ENCODE measurements at places on chromosomes 6 and 20.

- DNase-seq, result no peak
Observed at GRCh38 chr6:38599261-38599660, 40.5 kb downstream of the BTBD9 start.

GRCh38 chr20:62734326-62734725 lies 25.7 kb downstream of the NTSR1 start:
- no peak for DNase-seq

- DNase-seq, result no peak
Observed at GRCh38 chr6:79702691-79703090, 71.6 kb downstream of the SH3BGRL2 start.

DNA sequence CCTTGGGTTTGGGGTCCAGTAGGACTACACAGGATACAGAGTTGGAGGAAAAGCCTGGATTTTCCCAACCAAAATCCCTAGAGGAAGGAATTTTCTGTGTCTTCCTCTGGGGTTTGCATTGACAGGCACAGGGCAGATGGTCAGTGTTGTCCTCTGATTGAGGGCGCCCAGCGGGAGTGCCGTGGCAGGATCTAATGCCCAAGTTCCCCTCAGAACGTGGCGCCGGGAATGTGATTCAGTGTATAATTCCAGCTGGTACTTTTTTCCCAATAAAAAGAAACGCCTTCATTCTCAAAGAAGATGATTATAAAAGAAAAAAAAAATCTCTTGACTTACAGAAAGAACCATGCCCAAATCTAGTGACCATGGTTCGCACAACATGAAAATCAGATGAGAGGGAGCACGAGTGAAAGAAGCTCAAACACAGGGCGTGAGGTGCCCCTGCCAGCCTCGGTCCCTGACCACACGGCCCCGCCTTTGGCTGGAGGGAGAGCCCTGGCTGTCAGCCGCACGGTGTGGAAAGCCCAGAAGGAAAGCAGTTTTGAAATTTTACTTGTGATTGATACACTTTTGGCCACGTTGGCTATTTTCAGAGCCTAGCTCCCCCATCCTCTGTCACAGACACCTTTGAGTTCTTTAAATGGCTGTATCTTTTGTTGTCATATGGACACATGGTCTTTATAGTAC lies 31.6 kb downstream of the VEGFA start:
- DNase-seq, result no peak

DNA sequence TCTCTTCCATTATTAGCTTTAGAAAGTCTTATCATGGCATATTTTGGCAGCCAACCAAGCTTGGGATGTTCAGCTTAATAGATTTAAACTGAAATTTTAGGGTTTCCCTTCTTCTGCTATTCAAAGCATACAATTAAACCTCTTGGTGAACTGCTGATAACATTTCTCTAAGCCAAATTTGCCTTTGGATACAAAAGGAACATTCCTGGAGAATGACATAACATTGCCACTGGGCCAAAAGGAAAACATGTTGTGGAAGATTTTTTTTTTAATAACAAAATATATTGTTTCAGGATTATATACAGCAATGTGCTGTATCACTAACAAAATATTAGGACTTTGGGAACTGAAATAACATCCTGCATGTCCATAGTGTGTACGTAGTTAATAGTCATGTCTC lies 215.1 kb upstream of the TBX18 start:
- DNase-seq, result no peak

DNA sequence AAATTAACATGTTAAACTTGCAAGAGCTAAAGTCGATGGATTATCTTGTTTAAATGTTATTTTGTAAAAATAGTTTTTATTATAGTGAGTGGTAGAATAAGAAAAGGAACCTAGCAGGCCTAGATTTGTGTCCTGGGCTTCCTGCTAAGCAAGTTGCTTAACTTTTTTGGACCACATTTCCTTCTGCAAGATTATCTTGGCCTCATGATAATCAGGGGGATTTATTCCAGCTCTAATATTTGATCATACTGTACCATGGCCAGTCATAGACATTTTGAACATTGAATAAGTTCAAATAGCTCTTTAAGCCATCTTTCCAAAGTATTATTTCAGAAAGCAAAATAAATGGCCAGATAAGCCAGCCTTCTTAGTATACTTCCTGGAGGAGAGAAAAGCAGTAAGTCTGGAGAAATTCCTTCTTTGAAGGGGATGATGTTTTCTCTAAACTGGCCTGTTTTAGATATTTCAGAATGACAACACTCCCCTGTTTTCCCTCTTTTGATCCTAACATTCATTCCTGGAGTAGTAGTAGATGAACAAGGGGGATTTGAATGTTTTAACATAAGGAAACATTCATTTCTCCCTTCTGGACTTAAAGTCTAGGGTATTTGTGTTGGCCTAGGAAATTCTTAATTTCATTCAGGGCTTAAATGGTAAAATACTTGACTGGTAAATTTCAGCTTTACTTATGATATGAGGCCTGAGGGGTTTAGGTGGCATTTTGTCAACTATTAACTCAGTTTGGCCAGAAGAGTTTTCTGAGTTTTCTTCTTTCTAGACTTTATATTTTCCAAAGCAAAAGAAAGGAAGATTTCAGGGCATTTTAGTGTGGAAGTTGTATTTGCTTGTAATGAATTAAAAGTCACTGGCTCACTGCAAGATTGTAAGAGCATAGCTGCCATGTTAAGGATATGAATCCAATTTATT lies 108.8 kb upstream of the SCGN start:
- no peak for DNase-seq

GRCh38 chr6:36377594-36377993 lies 9.9 kb downstream of the ETV7 start:
- no peak for DNase-seq

DNA sequence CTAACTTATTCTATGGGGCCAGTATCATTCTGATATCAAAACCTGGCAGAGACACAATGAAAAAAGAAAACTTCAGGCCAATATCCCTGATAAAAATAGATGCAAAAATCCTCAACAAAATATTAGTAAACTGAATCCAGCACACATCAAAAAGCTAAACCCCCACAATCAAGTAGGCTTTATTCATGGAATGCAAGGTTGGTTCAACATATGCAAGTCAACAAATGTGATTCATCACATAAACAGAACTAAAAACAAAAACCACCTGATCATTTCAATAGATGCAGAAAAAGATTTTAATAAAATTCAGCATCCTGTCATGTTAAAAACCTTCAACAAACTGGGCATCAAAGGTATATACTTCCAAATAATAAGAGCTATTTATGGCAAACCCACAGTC lies 133.9 kb upstream of the SSTR4 start:
- no peak for DNase-seq

- no peak for DNase-seq
Observed at GRCh38 chr6:158697811-158698210, 48.0 kb downstream of the SYTL3 start.

GRCh38 chr6:86516087-86516486 lies 421.2 kb upstream of the HTR1E start:
- no peak for DNase-seq

- DNase-seq, result no peak
Observed at GRCh38 chr6:14743474-14744211, 502.2 kb upstream of the JARID2 start.

DNA sequence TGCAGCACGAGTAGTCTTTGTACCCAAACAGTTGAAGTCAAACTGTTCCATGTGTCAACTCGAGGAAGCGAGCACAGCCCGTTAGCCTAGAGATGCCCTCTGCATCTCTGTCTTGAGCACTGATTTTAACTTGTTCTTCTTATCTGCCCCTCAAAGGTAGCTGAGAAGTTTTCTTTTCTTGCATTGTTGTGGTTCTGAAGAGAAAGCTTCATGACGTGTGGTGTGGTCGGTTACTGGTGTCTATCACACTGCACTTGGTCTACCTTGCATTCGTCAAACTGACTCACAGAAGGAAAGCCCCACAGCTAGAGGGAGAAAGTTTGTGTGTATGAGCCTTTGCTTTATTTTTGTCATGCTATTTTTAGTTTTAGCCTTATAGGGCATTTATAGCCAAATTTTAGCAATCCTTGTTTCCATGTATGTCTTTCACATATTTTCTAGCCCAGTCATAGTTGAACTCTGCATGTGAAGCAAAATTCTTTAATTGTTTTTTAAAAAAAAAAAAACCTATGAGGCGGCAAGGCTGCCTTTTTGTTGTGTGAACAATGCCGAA lies 115.1 kb downstream of the JAG1 start:
- DNase-seq, result no peak

- DNase-seq, result no peak
Observed at GRCh38 chr6:31438222-31438621, 34.8 kb downstream of the MICA start.

DNA sequence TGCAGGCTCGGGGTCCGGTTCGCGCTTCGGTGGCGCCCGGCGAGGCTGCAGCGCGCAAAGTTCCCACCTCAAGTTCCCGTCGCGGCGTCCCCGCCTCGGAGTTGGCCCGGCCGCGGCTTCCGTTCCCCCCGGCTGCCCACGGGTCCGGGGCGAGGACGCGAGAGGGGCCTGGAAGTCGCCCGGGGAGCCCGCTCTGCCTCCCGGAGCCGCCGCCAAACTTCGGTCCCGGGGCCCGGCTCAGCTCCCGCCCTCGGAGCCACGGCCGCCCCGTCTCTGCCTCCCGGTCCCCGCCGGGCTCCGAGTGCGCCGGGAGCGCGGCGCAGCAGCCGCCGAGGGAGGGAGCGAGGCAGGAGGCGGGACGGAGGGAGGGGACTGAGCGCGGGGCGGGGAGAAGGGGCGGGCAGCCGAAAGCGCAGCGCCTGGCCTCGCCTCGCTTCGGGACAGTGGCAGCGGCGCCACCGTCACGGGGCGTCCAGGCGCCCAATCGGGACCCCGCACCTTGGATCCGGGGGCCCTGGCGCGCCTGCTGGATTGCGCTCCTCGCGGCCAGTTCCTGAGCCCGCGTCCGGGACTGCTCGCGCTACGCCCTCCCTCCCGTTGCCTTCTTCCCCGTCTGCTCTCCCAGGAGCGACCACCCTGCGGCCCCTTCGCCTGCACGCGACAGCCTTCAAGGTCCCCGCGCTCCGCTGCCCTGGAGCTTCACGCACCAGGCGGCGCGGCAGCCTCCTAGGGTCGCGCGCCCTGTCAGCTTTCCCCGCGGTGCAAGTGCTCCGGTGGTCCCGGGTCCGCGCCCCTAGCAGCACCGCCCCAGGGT lies at the start of gene KCNG1:
Gene KCNG1 (minus strand): TSS at position 305 of the 814 bp plus-strand sequence. CDS start 12,769 bp downstream, outside the sequence.
- no peak for DNase-seq

GRCh38 chr20:22341508-22341907 lies 242.9 kb downstream of the FOXA2 start:
- DNase-seq, result no peak

- DNase-seq, result no peak
Observed at GRCh38 chr6:154598399-154598798, 87.9 kb upstream of the CNKSR3 start.

DNA sequence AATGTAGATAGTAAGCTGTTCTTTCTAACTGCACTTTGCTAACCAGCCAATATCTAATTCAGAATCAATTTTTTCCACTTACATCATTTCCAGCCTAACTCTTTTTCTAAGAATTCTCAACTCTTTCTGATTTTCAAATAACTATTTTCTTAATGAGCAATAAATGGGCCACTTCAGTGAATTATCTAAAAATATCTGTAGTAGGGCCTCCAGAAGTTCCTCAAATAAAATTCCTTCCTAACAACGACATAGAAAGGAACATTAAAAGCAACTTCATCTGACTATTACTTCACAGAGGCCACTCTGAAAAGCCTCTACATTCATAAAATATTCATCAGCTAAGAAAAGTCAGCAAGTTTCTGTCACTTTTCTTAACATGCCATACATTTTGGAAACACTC lies 4.8 kb downstream of the COL12A1 start:
- DNase-seq, result no peak

DNA sequence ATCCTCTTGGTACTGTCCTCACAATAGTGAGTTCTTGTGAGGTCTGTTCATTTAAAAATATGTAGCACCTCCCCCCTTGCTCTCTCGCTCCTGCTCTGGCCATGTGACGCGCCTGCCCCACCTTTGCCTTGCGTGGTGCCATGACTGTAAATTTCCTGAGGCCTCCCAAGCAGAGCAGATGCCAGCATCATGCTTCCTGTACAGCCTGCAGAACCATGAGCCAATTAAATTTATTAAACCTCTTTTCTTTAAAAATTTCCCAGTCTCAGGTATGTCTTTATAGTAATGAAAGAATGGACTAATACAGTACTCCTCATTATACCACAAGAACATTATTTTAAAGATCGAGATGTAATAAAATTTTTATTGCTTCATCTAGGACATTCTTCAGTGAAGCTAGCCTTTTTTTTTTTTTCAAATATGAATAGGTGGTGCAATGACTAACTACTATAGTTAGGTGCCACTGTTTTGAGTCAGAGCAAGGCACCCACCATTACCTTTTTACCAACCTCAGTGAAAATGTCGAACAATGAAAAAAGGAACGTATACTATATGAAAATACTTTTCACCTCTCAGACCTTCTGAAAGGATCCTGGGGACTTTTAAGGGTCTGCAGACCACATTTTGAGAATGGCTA lies 191.1 kb upstream of the SGK1 start:
- DNase-seq, result no peak

- no peak for DNase-seq
Observed at GRCh38 chr6:169112483-169113320, 140.9 kb downstream of the THBS2 start.

- DNase-seq, result no peak
Observed at GRCh38 chr20:12023194-12023795, 105.6 kb downstream of the BTBD3 start.

- DNase-seq, result no peak
Observed at GRCh38 chr6:170017603-170018320, 266.3 kb downstream of the ERMARD start.

DNA sequence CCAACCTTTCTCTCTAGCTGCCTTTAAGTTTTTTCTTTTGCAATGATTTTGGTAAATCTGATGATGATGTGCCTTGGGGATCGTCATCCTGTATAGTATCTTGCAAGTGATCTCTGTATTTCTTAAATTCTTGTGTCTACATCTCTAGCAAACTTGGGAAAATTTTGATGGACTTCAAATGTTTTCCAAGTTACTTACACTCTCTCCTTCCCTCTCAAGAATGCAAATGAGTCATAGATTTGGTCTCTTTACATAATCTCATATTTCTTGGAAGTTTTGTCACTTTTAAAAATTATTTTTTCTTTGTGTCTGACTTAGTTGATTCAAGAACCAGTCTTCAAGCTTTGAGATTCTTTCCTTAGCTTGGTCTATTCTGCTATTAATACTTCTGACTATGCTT lies 176.4 kb downstream of the TBC1D32 start:
- DNase-seq, result no peak

- DNase-seq, result no peak
Observed at GRCh38 chr6:33064723-33065122, 8.7 kb downstream of the HLA-DPA1 start.

Data from NCI-H748 treated with DMSO at 0.1 percent for 48 hours (cell line).